ENCODE measurements at places on chromosomes 2 and 18. TPM values are rescaled to one million over a fixed set of nuclear protein-coding genes. Genes with fewer than 3 reads are reported as not detected.

DNA sequence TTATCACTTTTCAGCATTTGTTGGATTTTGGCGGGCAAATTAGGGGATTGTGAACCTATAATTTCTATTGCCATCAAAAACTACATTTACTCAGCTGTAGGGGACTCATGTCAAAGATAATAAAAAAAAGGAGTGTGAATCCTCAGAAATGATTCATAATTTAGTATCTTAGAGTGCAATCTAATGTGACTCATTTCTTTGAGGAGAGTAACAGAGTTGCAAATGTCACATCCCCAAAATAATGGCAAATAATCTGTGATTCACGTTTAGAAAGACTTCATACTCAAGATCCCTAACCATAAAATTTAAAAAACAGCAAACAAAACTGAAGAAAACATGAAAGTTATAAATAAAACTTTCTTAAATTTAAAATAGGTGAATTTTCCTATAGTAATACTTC lies 373.0 kb downstream of the CDH2 start:
- no peaks in the 10 kb centered on the region for H3K4me1 ChIP-seq
- H3K27ac ChIP-seq: no peak overlapping the region
- DNase-seq: no peak
- no peaks in the 10 kb centered on the region for H3K36me3 ChIP-seq
- no peaks in the 10 kb centered on the region for H3K27me3 ChIP-seq

DNA sequence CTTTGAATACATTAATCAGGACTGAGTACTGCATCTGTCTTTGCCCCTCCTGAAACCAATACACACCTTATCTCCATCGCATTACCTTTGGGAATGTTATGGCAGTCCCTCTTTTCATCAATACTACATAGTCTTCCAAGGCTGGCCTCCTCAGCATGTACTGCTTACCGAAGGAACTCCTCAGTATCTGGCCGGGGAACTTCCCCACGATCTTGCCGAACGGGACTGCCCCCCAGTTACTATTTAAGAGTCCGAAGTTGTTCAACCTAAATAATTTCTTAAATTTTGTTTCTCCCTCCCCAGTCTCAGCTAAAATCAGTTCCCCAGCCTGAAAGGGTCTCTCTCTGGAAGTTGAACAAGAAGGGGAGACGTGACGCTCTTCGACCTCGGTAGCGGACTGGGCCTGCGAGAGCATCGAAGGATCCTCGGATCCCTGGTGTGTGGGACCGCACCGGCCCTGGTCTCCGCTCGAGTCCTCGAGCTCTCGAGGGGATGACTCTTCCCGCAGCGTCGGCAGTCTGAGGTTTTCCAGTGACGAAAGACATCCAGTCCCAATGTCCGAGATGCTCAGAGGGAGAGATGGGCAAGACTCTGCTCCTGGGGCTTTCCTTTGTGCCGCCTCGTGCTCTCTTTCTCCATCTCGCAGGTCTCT lies 489 bp downstream of the TRMT61B start:
- DNase-seq: no peak
- no peaks in the 10 kb centered on the region for H3K36me3 ChIP-seq
- peaks cover 23% of the 10 kb centered on the region for H3K4me1 ChIP-seq
- H3K27ac ChIP-seq: peak overlapping the region; percentile 97
- peaks cover 9% of the 10 kb centered on the region for H3K27me3 ChIP-seq

GRCh38 chr18:9526458-9526857 lies 51.1 kb downstream of the RALBP1 start:
- peaks cover 49% of the 10 kb centered on the region for H3K36me3 ChIP-seq
- H3K27ac ChIP-seq: no peak overlapping the region
- H3K4me3 ChIP-seq: no peak overlapping the region
- no peak for DNase-seq

NOL4 gene
- total RNA-seq: not detected

FKBP1B gene
- total RNA-seq: 4.3 TPM

DNA sequence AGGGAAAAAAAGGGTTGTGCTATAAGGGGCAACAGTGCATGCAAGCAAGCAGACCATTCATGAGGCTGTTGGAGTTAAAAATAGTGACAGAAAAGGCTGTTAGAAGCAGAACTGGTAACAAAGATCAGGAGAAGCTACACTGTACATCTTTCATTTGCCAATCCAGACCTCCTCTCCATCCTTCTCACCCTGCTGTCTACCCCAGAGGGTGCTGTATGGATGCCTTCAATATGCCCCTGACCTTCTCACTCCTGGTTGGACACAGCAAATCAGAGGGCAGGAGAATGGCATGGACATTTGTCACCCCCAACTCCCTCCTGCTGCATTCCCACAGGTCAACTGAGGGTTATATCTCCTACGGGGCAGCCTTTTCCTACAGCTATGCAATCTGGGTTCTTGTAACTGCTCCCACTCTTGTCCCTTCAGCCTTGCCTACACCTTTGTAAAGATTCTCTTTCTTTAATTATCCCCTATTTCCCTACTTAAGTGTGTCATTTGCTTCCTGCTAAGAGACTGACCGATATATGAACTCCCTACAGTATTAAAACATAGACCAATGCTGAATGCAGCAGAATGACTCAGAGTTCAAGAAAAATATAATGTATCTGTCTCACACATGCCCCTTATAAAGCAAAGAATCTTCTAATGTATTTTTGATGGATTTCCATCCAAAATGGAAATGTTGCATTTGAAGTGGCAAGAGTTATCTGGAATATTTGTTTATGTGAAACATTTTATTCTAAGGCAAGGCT lies 169.2 kb upstream of the NCKAP5 start:
- no peaks in the 10 kb centered on the region for H3K36me3 ChIP-seq
- H3K27me3 ChIP-seq: no peaks in the 10 kb centered on the region
- no peak for DNase-seq
- no peak overlapping the region for H3K4me3 ChIP-seq
- H3K4me1 ChIP-seq: no peaks in the 10 kb centered on the region

DNA sequence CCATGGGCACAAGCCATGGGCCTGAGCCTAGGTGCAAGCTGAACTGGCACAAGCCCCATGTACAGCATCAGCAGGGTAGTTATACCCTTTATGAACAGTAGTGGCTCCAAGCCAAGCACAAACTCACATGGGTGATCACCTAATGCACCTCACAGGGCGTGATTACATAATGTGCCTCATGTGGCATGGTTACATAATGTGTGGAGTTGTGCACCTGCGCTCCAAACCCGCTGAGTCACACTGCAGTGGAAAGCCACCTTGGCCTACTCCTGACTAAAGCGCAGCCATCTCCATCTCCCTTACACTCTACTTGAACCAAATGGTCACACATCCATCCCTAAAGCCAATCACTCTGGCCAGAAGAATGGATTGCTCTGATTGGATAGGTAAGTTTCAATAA lies 279.7 kb downstream of the MBD2 start:
- H3K4me1 ChIP-seq: no peaks in the 10 kb centered on the region
- H3K27ac ChIP-seq: no peak overlapping the region
- no peaks in the 10 kb centered on the region for H3K36me3 ChIP-seq
- DNase-seq: peak; percentile 25
- no peaks in the 10 kb centered on the region for H3K27me3 ChIP-seq

ACADL gene
- not detected for total RNA-seq

Measured in activated naive CD8-positive, alpha-beta T cell treated with anti-CD3 and anti-CD28 coated beads, Interleukin-2, amount 10 ng/mL, durations not matched to agents 7 days and 5 days (primary cell).